ENCODE measurements at places on chromosomes 11 and 22. TPM values are rescaled to one million over a fixed set of nuclear protein-coding genes. Genes with fewer than 3 reads are reported as not detected.
A peak's percentile ranks its signal among the peaks of the same experiment; 100 is the strongest.

- no peak for DNase-seq
- no peaks in the 10 kb centered on the region for H3K27me3 ChIP-seq
- no peak overlapping the region for H3K27ac ChIP-seq
- H3K4me1 ChIP-seq: no peaks in the 10 kb centered on the region
- H3K4me3 ChIP-seq: no peak overlapping the region
Measured at GRCh38 chr11:70901951-70902521, 350.3 kb downstream of the SHANK2 start.

DNA sequence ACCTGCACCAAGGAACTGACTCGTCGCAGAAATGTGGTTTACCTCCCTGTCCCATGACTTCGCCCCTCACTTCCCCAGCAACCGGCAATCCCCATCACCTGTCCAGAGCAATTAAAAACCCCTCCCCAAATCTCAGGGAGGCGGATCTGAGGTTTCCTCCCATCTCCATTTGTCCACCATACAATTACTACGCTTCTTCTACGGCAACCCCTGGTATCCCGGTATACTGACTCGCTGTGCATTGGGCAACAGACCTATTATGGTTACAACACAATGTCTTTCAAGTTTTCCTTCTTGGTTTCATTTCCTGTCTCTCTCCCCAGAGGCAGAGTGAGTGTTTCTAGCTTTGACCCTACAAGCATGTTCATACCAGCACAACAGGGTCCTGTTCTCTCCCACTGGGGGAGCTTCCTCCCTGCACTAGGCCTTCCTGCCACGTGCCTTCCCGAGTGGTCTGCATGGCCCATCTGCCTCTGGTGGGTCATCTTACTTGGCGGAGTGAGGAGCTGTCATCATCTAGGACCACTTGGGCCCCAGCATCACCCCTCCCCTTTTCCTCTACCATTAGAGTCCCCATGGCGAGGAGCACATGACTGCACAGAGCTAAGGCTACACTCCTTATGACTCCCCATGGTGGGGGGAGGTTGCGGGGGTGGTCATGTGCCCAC is 30.3 kb upstream of the NAP1L4 start:
- no peak overlapping the region for H3K4me3 ChIP-seq
- H3K36me3 ChIP-seq: no peaks in the 10 kb centered on the region
- peaks cover 18% of the 10 kb centered on the region for H3K4me1 ChIP-seq
- no peaks in the 10 kb centered on the region for H3K27me3 ChIP-seq
- peak overlapping the region; percentile 11 for H3K27ac ChIP-seq

DNA sequence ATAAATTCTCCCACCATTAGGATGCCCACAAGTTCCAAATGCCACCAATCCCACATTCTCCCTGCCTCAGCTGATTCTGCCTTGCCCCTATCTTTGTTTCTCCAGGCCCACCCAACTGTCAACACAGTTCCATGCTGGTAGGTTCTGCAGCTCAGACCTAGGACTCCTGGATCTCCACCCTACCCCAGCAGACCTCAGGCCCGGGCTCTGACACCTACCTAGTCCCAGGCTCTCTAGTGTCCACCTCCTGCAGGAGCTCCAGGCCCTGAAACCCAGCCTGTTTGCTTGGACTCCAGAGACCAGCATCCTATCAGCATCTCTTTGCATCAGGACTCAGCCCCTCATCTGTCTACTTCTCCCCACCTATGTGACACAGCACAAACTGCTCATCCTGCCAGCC is 86.5 kb downstream of the PDE2A start:
- no peaks in the 10 kb centered on the region for H3K36me3 ChIP-seq
- peaks cover 35% of the 10 kb centered on the region for H3K27me3 ChIP-seq
- peaks cover 6% of the 10 kb centered on the region for H3K4me1 ChIP-seq
- DNase-seq: no peak

RAG2 gene
- total RNA-seq: not detected

GRCh38 chr11:4654635-4655369 is 11.0 kb downstream of the OR51E1 start:
- DNase-seq: no peak
- H3K27ac ChIP-seq: no peak overlapping the region
- no peaks in the 10 kb centered on the region for H3K4me1 ChIP-seq
- H3K4me3 ChIP-seq: no peak overlapping the region
- H3K27me3 ChIP-seq: no peaks in the 10 kb centered on the region

- DNase-seq: no peak
- H3K4me1 ChIP-seq: peaks cover 61% of the 10 kb centered on the region
- peak overlapping the region; percentile 46 for H3K27ac ChIP-seq
Measured at GRCh38 chr11:75152651-75153427, 1.9 kb downstream of the SLCO2B1 start.

DNA sequence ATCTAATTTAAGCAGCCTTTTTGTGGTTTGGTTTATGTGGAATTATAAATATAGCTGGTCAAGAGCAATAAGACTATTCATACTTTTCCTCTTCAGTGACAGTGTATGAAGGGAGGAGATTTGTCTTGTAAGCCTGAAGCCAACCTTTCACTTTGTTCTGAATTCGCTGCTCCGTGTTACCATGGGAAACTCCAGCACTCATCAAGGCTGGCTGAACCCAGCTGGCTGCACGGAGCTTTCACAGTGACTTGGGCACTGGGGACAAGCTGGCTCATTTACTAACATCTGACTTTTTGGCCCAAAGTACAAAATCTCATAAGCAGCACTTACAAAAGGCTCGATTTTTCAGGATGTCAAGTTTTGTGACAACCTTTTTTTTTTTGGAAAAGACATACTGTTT is 120.4 kb upstream of the GRIA4 start:
- H3K4me3 ChIP-seq: no peak overlapping the region
- H3K27me3 ChIP-seq: no peaks in the 10 kb centered on the region
- H3K27ac ChIP-seq: no peak overlapping the region

DNA sequence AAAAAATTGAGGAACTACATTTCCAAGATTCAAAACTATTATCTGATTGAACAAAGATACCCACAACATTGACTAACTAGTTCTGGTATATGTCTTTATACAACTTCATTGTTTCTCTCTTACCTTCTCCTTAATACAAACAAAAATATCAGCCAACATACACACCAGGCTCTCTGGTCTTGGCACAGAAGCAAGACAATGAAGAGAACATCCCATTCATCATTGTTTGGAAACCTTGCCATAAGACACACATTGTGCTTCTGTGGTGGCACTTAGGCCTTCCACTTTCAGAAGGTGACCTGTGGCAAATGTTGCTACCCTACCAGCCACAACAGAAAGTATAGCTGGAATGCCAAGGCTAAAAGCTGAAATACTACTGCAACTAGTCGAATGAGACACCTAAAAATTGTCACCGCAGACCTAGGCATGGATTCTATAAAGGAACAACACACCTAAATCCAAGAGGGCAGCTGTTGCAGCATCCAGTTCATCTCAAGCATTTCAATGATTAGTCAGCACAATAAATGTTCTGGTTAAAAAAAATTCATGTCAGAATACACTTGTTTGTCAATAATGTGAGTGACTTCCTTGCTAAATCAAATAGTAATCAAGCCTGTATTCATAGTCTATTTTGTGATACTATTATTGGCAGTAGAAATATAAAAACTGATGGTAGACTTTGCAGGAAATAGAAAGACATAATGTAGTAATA is 26.3 kb downstream of the MAP6 start:
- no peak overlapping the region for H3K4me3 ChIP-seq
- no peak for DNase-seq
- no peaks in the 10 kb centered on the region for H3K27me3 ChIP-seq

DNA sequence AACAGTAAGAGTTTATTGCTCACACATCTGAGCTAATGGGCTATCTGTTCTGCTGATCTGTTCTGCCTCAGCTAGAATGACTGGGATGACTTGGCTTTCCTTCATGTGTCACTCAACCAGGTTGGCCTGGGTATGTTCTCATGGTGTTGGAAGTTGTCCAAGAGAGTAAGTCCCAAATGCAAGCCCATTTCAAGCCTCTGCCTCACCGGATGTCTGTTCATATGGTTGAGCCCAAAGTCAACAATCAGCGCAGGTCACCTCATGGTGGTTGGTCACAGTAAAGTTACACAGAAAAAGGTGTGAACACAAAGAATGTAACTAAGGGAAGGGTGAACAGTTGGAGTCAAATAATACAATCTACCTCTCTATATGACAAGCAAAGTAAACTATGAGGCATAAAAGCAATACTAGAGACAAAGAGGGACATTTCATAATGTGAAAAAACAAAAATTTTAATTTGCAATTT is 1.9 kb downstream of the GDPD4 start:
- no peak overlapping the region for H3K4me3 ChIP-seq
- no peaks in the 10 kb centered on the region for H3K36me3 ChIP-seq
- H3K4me1 ChIP-seq: no peaks in the 10 kb centered on the region
- no peaks in the 10 kb centered on the region for H3K27me3 ChIP-seq

CCDC188 gene
- total RNA-seq: 1.1 TPM

DNA sequence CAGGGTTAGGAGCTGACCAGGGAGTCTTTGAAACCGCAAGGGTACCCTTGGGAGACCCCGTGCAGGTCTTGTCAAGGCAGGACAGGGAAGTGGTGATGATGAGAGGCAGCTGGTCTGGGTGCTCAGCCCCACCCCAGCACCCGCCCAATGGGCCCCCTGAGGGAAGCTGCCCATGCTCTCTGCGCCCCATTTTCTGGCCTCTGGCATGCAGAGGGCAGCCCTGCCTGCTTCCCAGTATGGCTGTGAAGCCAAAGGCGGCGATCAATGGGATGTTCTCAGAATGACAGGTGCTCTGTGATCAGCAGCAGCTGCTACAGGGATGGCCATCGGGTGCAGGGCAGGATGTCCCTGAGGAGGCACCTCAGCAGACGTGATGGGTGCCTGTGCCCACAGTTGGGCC is 54.7 kb downstream of the CDKN1C start:
- H3K4me1 ChIP-seq: peaks cover 16% of the 10 kb centered on the region
- no peak overlapping the region for H3K4me3 ChIP-seq
- H3K27ac ChIP-seq: no peak overlapping the region
- no peak for DNase-seq
- no peaks in the 10 kb centered on the region for H3K27me3 ChIP-seq
- H3K36me3 ChIP-seq: no peaks in the 10 kb centered on the region
